ENCODE measurements at places on chromosomes 4 and X. TPM values are rescaled to one million over a fixed set of nuclear protein-coding genes. Genes with fewer than 3 reads are reported as not detected.

The CT45A1 gene
- total RNA-seq: not detected

The GNRHR gene
- total RNA-seq: not detected

The FAAH2 gene
- 2.6 TPM for total RNA-seq

The RADX gene
- 1.2 TPM for total RNA-seq

The ART3 gene
- not detected for total RNA-seq

The SYP gene
- 2.6 TPM for total RNA-seq

The GYPE gene
- 1.4 TPM for total RNA-seq

The FAM120C gene
- total RNA-seq: 11.8 TPM

The PRRG3 gene
- 1.2 TPM for total RNA-seq

The MAGEA2 gene
- not detected for total RNA-seq

The CTAG2 gene
- not detected for total RNA-seq

The PIM2 gene
- total RNA-seq: 9.7 TPM

The BRS3 gene
- not detected for total RNA-seq

DNA sequence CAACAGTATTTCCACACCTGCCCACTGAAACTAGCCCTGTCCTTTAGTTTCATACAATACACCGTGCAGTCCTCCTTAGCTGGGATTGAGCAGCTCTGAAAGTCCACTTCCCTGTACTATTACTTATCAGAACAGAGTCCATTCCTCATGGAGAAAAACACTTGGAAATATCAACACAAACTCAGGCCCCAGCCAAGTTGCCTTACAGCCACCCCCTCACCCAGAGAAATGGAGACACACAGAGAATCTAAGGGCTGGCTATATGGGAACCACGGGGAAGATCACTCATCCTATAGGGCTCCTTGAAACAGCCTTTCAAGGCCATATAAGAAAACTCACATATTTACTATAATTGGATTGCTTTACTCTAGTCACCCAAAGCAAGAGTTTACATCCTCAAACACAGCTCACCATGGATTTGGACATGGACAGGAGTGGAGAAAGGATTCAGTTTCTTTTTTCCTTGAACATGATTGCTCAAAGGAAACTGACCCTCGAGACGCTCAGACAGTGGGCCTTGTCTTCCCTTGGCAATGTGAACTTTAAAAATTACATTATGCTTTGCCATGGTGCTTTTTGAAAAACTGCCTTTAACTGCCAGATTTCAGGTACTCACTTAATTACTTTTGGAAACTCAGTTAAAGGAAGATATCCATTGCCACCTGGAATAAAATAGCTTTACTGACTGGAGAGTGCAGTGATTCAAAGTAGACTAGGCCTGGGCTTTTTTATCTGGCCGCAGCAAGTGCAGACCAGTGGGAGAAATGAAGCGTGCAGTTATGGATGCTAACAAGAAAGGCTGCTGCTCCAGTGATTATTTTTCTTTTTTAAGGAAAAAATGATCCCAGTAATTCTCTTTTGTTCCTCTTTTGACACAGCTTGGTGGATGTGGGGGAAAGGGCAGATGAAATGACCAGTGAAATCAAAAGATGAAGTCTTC is 1.6 kb downstream of the SCARB2 start:
- no peak for DNase-seq

DNA sequence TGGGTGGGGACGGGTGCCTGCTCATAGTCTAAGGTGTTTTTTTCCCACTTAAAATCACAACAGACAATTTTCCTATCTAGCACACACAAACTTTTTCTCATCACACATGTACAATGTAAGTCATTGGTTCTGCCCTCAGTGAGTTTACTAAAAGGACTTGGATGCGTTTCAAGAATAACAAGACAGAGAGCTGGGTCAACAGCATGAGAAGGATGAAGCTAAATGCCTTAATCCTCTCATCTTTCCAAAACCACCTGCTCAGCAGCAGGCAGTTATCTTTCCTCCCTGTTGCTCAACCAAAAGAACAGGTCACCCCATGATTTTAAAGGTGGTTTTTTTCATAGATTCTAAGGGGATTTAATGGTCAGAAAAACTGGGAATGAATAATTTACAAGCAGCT is 40.1 kb downstream of the OFD1 start:
- DNase-seq: no peak

GRCh38 chrX:69024161-69024736 is 141.0 kb downstream of the PJA1 start:
- no peak for DNase-seq

GRCh38 chr4:47167081-47168035 is 136.0 kb downstream of the GABRB1 start:
- DNase-seq: no peak

DNA sequence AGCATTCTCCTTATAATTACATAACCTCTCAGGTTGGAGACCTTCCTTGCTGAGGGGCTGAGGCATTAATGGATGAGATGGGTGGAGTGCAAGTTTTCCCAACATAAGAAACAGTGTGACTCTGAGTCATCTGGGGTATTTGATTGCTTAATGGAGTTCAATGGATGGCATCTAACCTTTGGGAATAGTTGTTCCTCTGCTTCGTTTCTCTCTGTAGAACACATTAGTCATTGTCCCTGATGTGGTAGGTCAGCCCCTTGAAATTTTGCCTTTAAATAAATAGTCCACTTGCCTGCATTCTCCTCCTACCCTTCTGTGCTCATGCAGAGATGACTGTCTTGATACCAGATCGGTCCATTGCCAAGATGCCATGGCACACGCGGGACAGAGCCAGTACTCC is 38.6 kb downstream of the SLITRK2 start:
- DNase-seq: no peak

DNA sequence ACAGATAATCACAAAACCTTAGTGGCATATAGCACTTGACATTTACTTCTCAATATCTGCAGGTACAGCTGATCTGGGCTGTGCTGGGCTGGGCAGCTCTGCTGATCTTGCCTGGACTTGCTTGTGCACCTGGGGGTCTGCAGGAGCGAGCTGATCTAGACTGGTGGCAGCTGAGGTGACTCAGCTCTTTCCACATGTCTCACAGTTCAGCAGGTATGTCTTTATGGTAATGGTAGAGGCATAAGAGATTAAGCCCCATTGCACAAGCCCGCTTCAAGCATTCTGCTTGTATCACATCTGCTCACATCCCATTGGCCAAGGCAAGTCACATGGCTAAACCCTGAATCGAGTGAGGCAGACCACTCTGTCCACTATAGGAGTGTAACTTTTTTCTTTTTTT is 506.7 kb downstream of the BCOR start:
- DNase-seq: no peak

DNA sequence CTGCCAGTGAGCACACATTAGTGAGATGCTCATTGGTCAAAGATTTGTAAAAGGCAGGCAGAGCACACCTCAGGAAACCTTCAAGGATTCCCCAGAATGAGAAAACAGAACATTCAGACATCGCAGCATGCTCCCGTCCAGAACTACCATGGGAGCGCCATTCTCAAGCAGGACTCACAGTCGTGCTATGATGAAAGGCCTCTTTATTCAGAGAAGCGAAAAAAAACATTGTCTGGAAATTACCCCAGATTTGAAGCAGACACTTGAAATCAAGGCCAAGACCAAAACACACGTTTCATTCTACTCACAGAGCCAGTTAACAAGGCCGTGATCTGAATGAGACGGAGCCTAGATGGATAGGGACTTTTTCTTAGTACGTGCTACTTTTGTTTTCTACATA is 961.8 kb upstream of the TENM3 start:
- no peak for DNase-seq

GRCh38 chr4:188821500-188821899 is 682.3 kb downstream of the TRIML1 start:
- DNase-seq: no peak

Measured in omental fat pad (tissue), 4 donors.